ENCODE measurements at places on chromosomes 5 and 9.

DNA sequence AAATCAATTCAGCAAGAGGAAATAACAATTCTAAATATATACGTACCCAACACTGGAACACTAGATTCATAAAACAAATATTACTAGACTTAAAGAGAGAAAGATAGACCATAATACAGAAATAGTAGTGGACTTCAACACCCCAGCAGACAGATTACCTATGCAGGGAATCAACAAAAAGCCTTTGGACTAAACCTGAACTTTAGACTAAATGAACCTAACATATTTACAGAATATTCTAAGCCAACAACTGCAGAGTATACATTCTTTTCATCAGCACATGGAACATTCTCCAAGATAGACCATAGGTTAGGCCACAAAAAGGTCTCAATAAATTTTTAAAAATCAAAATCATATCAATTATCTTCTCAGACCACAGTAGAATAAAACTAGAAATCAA lies 32.9 kb upstream of the BARX1 start:
- DNase-seq: no peak

DNA sequence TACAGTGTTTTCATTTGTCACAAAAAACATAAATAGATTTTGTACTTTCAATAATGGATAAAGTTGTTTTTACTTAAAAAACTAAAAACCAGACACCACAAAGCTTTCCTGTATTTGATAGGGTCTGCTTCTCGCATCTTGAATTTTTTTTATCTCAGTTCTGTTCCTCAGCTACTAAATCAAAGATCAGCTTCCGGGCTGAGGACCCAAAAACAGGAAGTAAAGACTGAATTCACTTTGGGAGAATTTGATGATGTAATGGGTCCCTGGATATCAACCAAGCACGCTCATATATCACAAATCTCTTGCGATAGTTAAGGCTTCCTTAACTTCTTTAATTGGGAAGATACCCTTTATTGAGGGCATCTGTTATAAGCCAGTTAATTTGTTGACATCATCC lies 24.1 kb downstream of the ITK start:
- DNase-seq: no peak

DNA sequence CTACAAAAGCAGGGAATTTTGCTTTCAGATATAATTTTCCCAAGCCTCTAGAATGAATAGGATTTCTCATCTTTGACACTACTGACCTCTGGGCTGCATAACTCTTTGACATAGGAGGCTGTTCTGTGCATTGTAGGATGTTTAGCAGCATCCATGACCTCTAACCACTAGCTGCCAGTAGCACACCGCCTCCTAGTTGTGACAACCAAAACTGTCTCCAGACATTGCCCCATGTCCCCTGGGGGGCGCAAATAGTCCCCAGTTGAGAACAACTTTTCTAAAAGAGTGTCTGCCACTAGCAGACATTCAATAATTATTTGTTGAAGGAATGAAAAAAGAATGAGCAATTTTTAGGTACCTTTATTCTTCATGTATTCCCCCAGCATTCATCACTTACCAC lies 51.8 kb downstream of the POU4F3 start:
- no peak for DNase-seq

DNA sequence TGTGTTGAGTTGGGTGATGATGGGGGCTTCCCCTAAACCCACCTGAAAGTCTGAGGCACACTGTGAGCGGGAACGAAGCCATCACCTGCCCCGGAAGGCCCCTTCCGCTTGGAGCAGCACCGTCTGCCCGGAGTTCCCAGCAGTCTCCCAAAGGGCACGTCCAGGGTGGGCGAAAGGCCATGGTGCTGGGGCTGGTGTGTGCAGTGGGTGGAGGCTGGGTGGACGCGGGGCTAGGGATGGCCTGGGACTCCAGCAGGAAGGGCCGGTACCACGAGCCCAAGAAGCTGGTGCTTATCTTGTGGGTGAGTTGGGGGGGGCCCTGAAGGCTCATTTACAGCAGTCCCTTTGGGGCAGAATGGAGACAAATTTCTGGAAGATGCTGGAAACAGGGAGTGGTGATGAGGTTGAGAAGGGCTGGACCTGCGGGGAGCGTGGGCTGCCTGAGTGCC lies 4.6 kb downstream of the FLT4 start:
- DNase-seq: no peak

GRCh38 chr9:108991479-108991878 lies 21.8 kb downstream of the CTNNAL1 start:
- no peak for DNase-seq

GRCh38 chr5:73684691-73685090 lies 58.7 kb downstream of the ARHGEF28 start:
- DNase-seq: no peak

- no peak for DNase-seq
Observed at GRCh38 chr9:18692268-18692667, 218.3 kb downstream of the ADAMTSL1 start.
